ENCODE measurements at places on chromosomes 5 and 9.

DNA sequence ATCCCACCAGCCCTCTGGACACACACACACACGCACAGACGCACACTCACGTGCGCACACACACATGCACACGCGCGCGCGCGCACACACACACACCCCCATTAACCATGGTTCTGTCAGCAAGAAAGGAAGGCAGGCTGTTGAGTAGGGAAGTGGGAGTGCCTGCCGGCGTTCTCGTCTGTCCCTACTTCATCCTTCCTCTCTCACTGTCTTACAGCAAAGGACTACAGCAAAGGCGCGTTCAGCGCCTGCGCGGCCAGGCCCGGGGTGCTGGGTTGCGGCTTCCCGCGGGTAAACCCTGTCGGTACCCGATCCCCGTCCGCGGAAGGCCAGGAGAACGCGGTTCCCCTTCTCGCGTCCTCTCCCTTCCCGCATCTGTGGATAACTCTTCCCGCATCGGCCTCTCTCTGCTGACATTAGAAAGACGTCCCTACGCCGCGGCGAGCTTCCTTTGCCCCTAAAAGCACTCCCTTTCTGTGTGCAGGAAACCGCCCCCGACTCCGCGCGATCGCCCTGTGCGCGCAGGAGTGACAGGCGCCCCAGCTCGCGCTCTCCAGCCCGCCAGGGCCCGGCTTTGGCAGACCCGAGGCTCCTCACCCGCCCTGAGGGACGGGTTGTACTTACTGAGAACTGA lies 219.2 kb downstream of the AGTPBP1 start:
- no peak for DNase-seq

GRCh38 chr9:95062596-95063065 lies 254.9 kb downstream of the FANCC start:
- no peak for DNase-seq

GRCh38 chr9:81108391-81108790 lies 581.0 kb downstream of the TLE1 start:
- DNase-seq: no peak

DNA sequence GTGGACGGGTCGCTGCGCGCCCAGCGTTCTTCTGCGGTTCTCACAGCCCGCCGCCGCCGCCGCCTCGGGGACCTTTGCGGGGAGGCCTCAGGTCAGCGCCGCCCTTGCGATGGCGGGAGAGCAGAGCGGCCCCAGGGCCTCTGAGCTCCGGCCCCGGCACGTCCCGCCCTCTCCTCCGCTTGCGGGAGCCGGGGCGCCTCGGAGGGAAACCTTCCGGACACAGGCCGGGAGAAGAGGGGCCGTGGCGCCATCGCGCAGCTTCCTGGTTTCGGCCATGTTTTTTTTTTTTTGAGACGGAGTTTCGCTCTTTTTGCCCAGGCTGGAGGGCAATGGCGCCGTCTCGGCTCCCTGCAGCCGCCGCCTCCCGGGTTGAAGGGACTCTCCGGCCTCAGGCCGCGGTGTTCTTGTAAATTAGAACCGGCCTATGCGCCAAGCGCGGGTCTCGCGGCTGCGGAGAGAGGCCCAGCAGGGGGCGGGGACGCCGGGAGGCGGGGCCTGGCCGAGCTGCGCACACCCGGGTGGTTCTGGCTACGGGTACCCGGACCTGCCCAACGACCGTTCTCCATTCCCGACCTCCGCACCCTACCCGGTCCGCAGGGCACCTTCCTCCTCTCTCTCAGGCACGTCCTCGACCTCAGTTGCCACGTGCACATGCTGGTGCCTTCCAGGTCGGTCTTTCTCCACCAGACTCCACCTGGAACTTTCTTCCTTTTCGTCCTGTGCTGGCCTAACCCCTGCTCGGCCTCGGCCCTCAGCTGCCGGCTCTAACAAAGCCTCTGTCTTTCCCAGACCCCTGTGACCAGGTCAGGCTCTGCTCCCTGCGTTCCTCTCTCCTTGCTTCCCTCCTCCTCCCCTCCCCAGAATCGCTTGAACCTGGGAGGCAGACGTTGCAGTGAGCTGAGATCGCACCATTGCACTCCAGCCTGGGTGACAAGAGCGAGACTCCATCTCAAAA lies 28.8 kb upstream of the MGAT1 start:
- peak; percentile 74 for DNase-seq

GRCh38 chr9:121439711-121440664 lies 59.7 kb downstream of the GGTA1 start:
- DNase-seq: no peak

DNA sequence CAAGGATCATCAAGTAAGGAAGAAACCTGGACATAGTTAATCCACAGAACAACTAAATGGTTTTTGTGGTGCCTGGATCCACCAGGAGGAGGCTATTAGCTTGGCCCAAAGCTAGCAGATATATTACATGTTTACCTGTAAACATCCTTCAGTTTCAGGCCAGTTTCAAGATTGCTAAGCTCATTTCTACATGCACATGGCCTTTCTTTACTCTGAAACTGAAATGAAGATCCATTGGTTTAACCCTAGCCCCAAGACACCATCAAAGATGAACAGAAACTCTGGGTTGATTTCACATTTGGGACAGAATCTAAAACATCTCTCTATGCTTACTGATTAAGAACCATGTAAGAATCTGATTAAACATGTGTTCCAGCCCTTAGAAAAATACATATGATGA lies 611.8 kb downstream of the TLE1 start:
- DNase-seq: no peak

- no peak for DNase-seq
Observed at GRCh38 chr9:128568470-128569078, 16.2 kb downstream of the SPTAN1 start.

- DNase-seq: no peak
Observed at GRCh38 chr5:5456858-5457257, 34.4 kb downstream of the ICE1 start.

- peak; percentile 56 for DNase-seq
Observed at GRCh38 chr5:176536132-176536901, 885 bp downstream of the RNF44 start.

DNA sequence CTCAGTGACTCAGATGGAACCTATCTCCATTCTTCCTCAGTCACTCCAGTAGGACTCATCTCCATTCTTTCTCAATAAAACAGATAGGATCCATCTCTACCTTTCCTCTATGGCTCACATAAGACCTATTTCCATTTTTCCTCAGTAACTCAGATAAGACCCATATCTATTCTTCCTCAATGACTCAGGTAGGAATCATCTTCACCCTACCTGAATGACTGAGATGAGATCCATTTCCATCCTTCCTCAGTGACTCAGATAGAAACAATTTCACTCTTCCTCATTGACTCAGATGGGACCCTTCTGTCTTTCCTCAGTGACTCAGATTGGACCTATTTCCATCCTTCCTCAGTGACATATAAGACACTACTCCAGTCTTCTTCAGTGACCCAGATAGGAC lies 165.1 kb downstream of the FBXO4 start:
- DNase-seq: no peak

DNA sequence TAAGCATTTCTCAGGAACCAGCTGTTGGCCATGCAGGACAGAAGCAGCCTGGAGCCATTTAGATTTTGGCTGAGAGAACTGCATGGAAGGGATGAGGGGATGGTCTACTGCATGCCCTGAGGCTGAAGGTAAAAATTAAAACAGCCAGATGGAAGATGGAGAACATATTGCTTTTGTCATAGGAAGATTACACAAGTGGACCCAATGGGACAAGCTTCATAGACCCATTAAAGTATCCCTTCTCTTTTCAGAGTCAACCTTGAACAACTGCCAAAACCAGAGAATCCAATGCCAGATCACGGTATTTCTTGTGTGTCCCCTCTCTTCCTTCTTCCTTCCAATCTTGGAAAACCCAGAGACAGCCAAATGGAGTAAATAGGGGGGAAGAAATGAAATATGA lies 253.4 kb downstream of the NR2F1-AS1 start:
- no peak for DNase-seq

DNA sequence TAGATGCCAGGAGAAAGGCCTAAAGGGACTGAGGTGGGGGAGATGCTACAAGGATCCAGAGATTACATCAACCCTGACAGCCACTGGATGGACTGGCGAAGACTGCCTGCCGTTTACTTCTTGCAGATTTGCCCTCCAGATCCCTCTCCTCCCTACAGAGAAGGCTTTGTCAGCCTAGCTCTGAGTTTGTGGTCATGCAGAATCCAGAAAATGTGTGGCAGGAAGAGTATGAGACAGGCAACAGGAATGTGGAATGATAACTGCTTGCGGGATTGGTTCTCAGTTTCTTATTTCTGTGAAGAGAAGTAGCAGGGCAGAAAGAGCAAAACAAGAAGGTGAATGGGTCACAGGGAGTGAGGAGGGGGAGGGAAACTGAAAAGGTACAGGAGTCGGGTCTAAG lies 129.6 kb downstream of the TLE1 start:
- no peak for DNase-seq

DNA sequence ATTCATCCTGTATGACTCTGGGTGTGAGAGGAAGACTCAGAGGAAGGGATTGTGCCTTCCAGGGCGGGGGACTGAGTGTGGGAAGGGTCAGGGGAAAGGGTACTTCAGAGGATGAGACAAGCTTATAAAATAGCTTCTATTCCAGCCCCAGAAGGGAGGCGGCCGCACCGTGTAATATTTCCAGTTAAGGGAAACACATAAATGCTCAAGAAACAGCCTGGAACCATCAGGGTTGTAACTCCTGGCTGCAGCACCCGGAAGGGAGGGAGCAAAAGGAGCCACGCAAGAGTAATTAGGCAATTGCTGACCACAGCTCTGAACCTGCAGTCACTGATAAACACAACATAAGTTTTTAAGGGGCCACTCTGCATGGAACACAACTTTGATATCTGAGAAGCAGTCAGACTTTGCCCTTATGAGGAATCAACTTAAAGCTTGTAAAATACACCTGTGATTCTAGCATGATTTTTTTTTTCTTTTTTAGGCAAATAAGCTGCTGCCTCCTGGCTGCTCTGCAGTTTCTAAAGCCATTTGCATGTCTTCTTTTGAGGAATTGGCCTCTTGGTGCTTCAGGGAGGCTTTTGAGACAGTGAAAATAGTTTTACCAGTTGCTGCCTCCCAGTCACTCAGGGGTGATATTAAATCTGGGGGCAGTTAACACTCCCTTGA lies 382.7 kb downstream of the ENC1 start:
- DNase-seq: no peak

DNA sequence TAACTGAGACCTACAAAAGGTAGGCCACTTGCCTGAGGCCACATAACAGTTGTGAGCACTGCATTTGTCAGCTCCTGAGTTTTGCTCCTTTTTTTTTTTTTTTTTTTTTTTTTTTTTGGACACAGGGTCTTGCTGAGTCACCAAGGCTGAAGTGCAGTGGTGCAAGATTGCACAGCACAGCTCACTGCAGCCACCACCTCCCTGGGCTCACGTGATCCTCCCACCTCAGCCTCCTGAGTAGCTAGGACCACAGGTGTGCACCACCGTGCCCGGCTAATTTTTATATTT lies 37.1 kb downstream of the LAMC3 start:
- no peak for DNase-seq

- no peak for DNase-seq
Observed at GRCh38 chr5:172795318-172795977, 24.5 kb upstream of the DUSP1 start.

DNA sequence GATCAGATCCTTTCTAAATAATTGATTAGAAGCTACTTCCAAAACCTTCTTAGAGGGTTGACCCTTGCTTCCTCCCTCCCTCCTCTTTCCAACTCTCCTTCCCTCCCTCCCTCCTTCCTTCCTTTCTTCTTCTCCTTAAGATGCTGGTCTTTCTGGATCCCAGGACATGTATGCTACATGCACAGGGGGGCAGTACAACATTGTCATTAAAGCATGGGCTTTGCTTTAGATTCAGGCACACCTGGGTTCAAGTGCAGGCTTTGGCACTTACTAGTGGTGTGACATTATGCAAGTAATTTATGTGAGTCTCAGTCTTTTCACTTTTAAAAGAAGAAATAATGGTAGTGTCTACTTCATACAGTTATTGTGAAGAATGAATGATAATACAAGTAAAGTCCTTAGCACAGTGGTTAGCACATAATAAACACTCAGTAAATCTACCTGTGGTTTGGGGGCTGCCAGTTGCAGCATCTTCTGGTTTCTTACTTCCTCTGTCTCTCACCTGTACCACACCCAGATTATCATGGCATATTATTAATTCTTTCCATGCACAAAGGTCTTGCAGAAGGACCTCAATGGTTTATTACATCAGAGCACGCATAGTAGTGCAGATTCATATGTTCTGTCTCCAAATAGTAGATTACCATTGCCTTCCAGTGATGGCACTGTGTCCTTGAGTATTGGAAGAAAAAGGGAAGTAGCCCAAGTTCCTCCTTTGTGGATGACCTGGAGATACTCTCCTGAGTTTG lies 154.1 kb downstream of the ARHGAP26 start:
- DNase-seq: no peak

GRCh38 chr5:145768863-145769262 lies 66.3 kb downstream of the PRELID2 start:
- no peak for DNase-seq

GRCh38 chr5:54902791-54903473 lies 82.5 kb downstream of the ESM1 start:
- peak; percentile 11 for DNase-seq

DNA sequence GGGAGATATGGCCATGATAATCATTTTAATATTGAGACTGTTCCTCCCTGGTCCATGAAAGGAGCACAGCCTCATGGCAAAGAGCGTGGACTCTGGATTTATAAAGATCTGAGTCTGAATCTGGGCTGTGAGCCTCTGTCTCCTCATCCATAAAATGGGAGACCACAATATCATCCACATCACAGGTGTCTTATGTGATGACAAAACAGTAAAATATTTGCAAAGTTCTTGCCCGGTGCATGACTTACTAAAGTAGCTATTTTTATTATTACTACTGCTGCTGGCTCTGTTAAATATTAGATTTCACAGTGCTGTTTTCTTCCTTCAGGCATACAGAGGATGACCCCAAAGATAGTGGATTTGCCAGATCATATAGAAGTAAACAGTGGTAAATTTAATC lies 74.1 kb downstream of the TEK start:
- DNase-seq: no peak

- no peak for DNase-seq
Observed at GRCh38 chr5:3933536-3933935, 337.9 kb downstream of the IRX1 start.

All from stimulated activated CD4-positive, alpha-beta T cell treated with anti-CD3 and anti-CD28 coated beads, Interleukin-1b, Interleukin-23, amount 100 ng/mL, for 4 hours (primary cell).